ENCODE measurements at places on chromosomes 1 and 21.
A peak's percentile ranks its signal among the peaks of the same experiment; 100 is the strongest.

DNA sequence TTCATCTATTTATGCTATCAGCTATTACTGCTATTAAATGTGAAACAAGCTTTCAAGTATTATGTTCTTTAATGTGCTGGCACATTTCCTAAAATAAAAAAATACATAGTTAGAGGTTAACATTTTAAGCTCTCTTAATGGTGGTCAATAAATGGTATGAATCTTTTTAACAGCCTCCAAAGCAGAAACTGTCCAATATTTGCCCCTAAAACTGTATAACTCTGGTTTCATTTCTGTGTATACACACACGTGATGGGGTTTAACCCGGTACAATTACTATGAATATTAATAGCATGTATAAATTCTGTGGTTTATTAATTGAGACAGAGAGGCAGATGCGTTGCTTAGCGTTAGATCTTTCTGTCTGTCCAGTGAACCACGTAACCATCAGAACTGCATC, 2.2 kb downstream of the ESRRG start:
- DNase-seq = no peak

- no peak for DNase-seq
These were observed 27.5 kb downstream of the RAB4A start for GRCh38 chr1:229298420-229298819.

GRCh38 chr21:41167348-41168342, at the start of gene BACE2:
BACE2 (plus strand) TSS chr21:41168160; CDS start chr21:41168264, 104 bp downstream.
- peak; percentile 55 for DNase-seq

DNA sequence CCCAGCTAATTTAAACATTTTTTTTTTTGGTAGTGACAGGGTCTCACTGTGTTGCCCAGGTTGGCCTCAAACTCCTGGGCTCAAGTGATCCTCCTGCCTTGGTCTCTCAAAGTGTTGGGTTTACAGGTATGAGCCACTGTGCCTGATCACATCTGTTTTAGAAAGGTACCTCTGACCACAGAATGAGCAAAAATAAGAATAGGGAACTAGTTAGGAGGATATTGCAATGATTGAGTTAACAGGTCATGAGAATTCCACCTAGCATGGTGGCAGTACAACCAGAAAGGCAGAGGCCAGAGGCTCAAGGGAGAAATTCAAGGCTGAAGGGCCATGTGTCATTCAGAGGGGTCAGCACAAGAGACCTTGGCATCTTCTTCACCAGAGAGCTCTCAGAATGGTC, 49.6 kb downstream of the ELAPOR1 start:
- no peak for DNase-seq

DNA sequence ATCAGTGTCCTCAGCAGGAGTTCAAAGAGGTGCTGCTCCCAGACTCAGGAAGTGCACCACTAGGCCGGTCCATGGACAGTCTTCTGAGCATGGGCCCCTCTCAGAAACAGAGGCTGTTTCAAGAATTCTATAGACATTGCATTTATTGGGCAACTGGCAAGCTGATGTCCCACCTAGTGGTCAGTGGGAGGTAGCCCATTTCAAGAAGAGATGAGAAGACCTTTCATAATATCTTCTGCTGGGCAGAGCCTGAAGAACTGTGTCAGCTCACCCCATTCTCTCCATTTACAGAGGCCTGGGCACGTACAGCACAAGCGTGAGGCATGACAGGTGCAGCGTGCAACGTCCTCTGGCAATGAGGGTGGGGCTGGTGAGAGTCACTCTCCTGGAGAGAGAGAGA, 216.0 kb downstream of the DYRK1A start:
- DNase-seq = no peak

GRCh38 chr1:170470121-170470520, 61.8 kb upstream of the GORAB start:
- DNase-seq = no peak

DNA sequence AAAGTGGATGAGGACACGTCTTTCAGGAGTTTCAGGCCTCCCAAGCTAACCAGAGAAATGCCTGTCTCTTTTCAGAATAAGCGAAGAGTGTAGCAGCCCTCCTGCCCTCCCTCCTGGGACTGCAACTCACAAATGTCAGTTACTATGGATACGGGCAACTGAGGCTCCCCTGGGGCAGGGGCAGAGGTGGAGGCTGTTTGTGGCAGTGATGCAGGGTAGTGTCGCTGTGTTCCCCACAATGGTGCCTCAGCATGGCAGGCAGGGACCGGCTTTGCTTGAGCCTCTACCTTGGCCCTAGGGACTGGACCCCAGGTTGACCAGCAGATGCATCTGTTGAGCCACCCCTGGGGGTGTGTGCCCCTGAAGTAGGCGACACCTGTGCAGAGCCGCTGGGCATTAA, 10.2 kb downstream of the NFASC start:
- DNase-seq = no peak

DNA sequence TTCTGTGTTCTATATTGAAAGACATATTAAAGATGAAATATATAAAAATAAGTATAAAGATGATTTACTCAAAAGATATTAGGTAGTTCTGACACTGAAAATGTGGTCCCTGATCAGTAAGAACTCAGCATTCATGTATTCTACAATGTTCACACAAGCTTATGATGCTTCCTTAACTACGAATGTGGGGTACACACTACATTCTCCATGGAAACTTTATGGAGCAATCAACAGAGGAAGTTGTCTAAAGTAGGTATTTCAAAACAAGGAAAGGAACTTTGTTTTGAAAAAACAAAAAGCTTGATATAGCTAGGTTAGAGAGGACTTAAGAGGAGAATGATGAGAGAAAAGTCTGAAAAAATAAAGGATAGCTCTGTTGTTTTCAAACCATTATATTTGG, 119.7 kb upstream of the RGS18 start:
- no peak for DNase-seq

DNA sequence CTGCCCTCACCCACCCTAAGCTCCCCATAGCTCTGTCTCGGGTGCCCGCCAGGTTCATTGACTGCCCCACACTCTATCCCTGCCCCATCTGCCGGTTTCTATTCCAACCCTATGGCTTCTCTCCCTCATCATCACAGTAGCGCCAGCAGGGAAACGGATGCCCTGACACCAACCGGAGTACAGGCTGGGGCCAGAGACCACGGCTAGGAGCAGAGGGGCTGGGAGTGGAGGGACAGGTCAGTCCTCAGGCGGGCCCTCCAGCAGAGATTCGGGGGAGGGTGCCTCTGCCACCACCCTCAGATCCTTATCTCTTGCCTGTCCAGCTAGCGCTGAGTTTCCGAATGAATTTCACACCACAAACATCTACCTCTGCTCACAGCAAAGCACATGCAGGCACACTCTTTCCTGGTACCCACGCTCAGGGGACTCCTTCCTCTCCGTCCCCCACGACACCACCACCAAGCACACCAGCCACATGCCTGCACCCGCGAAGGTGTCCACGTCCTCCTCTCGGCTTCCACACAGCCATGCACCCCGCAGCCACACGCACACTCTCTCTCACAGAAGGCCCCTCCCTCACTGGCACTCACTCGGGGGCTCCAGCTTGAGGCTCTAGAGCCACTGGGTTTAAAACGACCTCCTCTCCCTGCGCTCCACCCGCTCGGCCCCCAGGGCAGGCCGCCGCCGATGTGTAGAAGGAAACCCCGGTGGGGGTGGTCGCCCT, 7.2 kb downstream of the TAL1 start:
- no peak for DNase-seq

GRCh38 chr1:172567720-172568119, 34.8 kb downstream of the SUCO start:
- no peak for DNase-seq

Data from stimulated activated CD4-positive, alpha-beta T cell treated with anti-CD3 and anti-CD28 coated beads, Interleukin-4, amount 100 ng/mL, for 4 hours (primary cell).